ENCODE measurements at places on chromosomes 2 and 18.

DNA sequence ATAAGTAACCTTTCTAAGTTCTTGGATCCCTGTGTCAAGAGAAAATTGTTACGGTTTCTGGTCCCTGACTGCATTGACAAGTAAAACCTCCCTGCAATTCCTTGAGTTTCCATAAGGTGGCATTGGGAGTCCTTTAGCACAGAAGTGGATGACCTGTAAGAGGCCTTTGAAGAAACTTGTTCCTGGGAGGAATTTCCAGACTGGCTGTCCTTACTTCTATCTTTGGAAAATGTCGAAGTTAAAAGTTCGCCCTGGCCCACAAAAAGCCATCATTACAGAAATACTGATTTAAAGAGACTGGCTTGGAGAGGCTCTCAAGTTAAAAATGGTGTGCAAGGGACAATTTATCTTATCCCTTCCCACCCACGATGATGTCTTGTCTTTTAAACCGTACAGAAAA is 218.4 kb downstream of the CDH20 start:
- no peak for DNase-seq

GRCh38 chr18:77105028-77105427 is 27.6 kb downstream of the MBP start:
- no peak for DNase-seq

- no peak for DNase-seq
Measured at GRCh38 chr2:135124924-135125886, 73.1 kb downstream of the RAB3GAP1 start.

- no peak for DNase-seq
Measured at GRCh38 chr18:46716827-46717226, 40.0 kb downstream of the ST8SIA5 start.

GRCh38 chr2:73007991-73008765 is 63.3 kb downstream of the SFXN5 start:
- no peak for DNase-seq
